AG10803 (cell line): ENCODE measurements at places on chromosomes 2 and 18.
A peak's percentile ranks its signal among the peaks of the same experiment; 100 is the strongest.

GRCh38 chr18:12906773-12907172 lies 22.7 kb upstream of the PTPN2 start:
- no peak for DNase-seq

- DNase-seq: no peak
These were observed 171.9 kb downstream of the PID1 start for GRCh38 chr2:229099231-229099630.

DNA sequence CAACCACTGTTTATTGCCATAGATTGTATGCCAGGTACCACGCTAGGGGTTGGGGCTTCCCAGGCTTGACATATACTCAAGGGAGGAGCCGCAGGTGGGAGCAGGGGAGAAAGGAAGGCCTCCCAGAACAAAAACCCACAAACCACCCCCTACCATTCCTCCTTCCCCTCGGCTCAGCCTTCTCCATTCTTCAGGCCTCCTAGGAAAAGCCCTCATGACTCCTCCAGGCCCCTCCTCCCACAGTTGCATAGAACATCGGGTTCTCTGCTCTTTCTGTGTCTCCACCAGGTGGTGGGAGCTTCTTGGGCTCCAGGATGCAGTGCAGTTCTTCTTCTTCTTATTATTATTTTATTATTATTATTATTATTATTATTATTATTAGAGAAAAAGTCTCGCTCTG lies 80.3 kb downstream of the ZFP36L2 start:
- no peak for DNase-seq

GRCh38 chr2:39625927-39626270 lies 39.8 kb upstream of the TMEM178A start:
- peak; percentile 6 for DNase-seq

DNA sequence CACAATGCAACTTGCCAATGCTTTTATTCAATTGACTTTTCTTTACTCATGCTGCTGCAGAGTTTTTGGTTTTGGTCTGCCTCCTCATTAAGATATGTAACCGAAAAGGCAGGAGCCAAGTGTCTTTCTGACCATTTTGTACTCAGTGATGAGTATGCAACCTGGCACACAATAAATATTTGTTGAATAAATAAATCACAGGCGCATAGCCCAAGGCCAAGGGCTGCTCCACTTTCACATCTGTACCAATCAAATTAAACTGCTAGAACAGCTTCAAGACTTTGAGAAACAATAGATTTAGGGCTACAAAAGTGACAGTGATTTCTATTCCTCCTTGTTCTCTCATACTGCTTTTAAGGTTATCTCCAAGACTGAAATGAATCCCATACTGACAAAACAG lies 828.2 kb downstream of the RNF144A start:
- DNase-seq: peak; percentile 28

DNA sequence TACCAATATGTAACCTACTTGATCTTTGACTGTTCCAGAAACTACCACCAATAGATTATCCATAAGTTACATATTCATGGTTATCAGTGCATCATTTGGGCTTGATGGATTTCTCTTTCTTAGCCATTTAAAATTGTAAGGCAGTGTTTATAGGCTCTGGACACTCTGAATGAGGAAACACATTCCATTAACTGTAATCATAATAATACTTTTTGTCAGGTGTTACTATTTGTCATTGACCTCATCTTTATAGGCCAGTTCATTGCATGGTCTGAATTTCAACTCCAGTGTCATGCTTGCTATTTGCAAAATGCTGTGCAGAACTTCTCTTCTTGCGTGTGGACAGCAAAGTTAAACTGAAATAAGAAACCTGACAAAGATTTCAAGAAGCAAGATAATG lies 1340.2 kb upstream of the ZEB2 start:
- DNase-seq: no peak

GRCh38 chr2:234111523-234111922 lies 61.0 kb downstream of the SPP2 start:
- DNase-seq: peak; percentile 33

DNA sequence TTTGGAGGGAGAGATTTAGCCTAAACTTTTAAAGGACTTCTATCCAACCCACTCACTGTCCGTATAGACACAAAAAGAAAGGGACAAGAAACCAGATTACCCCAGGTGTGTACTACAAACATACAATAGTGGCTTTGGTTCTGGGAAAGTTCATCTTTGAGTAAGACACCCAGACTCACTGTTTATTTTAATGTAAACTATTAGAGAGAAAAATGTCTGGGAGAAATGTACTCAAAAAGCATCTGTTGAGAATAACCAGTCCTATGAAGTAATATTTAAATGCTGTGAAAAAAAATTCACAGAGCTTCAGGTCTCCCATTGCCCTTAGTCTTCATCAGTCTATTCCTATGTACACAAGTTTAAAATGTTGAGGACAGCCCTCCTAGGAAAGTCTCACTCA lies 107.5 kb downstream of the SLC8A1 start:
- DNase-seq: no peak

DNA sequence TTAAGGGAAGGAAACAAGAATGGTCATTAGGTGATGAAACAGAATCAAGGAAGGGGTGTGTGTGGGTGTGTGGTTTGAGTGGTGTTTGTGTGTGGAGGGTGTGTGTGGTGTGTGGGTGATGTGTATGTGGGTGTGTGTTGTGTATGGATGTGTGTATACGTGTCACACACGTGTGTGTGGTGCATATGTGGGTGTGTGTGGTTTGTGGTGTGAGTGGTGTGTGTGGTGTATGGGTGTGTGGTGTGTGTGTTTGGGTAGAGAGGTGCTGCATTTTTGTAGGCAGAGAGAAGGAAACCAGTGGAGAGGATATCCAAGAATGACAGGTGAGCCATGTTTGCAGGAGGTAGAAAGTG lies 1.1 kb upstream of the CEP192 start:
- no peak for DNase-seq

GRCh38 chr2:46229134-46230063 lies 67.8 kb upstream of the EPAS1 start:
- peak; percentile 29 for DNase-seq

DNA sequence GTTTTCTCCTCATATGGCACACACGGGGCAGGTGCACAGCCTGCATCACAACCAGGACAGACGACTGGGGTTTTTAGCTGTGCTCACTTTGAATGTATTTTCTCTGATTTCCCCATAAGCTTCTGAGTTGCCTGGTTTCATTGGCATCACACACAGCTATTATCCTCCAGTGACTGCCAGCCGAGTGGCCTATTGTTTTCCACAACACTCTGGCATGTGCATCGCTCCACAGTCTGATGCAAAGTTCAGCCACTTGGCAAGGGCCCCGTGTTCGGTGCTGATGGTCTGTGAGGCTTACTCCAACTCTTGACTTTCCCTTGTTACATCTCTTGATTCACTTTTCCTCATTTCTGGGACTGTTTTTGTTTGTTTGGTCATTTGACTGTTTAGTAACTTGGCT lies 593.1 kb downstream of the CBLN2 start:
- no peak for DNase-seq

- DNase-seq: peak; percentile 92
These were observed 42.2 kb downstream of the KIDINS220 start for GRCh38 chr2:8794923-8795825.

DNA sequence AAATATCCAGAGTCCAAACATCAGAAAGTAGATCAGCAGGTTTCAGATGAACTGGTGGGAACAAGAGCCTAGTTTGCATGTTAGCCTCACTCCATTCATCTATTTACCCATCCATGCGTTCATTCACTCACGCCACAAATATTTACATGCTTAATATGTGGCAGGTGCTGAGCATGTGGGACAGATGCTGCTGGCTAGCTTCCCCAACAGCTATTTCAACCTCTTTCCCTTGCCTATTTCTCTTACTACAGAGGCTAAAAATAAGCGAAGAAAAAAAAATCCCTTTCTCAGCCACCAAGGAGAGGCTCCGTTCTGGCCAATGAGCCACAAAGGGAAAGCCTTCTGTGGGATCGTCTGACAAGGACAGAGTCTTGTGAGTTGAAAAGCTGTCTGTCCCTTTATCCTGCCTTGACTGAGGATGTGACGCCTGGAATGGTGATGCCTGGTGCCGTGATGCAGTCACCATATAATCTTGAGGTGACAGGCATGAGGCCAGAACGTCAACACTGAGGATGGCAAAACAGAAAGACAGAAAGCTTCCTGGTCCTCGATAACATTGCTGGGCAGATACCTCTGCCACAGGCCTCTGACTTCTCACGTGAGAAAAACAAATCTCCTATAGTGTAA lies 78.2 kb downstream of the KCTD1 start:
- peak; percentile 92 for DNase-seq

GRCh38 chr2:102141970-102142828 lies at the start of gene IL1R1:
TSS of gene IL1R1 (plus strand) at chr2:102142746. CDS start at chr2:102157725, 14,979 bp downstream.
- peak; percentile 81 for DNase-seq

- no peak for DNase-seq
These were observed 277.1 kb downstream of the SOX11 start for GRCh38 chr2:5969303-5969702.

GRCh38 chr2:188878716-188879115 lies 95.5 kb upstream of the COL3A1 start:
- DNase-seq: no peak

- DNase-seq: peak; percentile 16
These were observed 550 bp downstream of the MFSD6 start for GRCh38 chr2:190408538-190409271.

GRCh38 chr2:122843503-122843902 lies 1088.1 kb downstream of the TSN start:
- no peak for DNase-seq

DNA sequence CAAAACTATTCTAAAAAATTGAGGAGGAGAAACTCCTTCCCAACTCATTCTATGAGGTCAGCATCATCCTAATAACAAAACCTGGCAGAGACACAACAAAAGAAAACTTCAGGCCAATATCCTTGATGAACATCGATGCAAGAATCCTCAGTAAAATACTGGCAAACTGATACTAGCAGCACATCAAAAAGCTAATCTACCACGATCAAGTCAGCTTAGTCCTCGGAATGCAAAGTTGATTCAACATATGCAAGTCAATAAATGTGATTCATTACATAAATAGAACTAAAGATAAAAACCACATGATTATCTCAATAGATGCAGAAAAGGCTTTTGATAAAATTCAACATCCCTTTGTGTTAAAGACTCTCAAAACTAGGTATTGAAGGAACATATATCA lies 63.1 kb downstream of the EHBP1 start:
- no peak for DNase-seq

- no peak for DNase-seq
These were observed 3.6 kb downstream of the TLK1 start for GRCh38 chr2:171157109-171157500.

- DNase-seq: no peak
These were observed 91.4 kb downstream of the PPP1R1C start for GRCh38 chr2:182077023-182077422.

DNA sequence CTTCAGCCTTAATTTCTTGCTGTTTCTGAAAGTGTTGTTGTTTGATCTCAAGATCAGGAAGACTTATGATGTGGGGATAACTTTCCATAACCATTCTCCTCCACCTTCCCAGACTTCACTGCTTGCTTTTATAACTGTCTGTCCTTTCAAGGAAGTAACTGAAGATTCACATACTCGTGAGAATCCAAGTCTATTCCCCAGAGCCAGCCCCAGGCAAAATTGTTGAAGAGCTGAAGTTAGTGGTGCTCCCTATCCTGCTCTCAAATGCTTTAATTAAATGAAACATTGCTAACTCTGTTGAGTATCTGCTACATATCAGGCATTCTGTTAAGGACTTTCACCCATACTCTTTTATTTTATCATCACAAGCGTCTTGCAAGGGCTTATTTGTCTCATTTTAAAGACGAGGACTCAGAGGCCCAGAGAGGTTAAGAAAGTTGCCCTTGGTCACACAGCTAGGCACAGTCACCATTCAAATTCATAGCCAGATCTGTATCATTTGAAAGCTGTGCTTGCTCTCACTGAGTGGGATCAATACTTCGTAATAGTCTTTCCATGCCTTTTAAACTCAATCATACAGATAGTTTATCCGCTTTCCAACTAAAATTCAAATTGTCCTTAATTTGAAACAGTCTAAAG lies 189.8 kb upstream of the TCF4 start:
- peak; percentile 29 for DNase-seq

GRCh38 chr2:158101384-158101926 lies at the start of gene UPP2:
TSS of gene UPP2 (plus strand) at chr2:158101876. CDS start at chr2:158102064, 188 bp downstream.
- DNase-seq: no peak

DNA sequence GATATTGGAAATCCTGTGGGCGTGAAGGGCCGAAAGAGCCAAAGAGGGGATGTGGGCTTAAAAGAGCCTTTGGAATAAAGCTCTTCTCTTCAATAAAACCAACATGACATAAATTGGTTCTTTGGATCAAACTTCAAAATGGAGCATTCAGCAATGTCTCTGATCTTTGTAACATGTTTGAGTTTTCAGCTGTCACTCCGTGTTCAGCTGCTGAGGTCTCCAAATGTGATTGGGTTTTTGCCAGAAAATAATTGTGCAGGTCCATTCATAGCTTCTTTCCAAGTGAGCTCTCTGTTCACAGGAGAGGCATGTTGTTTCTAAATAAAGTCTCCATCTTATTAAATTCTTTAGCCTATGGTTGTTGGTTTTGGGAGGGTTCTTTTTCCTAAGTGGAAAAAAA lies 127.6 kb upstream of the CCDC68 start:
- DNase-seq: no peak

GRCh38 chr2:109147405-109147804 lies 18.4 kb downstream of the SH3RF3 start:
- DNase-seq: no peak

- no peak for DNase-seq
These were observed 39.6 kb downstream of the FTCDNL1 start for GRCh38 chr2:199811346-199811745.

GRCh38 chr2:211512806-211513205 lies 956.4 kb downstream of the CPS1 start:
- no peak for DNase-seq

GRCh38 chr2:108587621-108588020 lies 53.4 kb downstream of the LIMS1 start:
- DNase-seq: peak; percentile 58

- DNase-seq: no peak
These were observed 20.4 kb upstream of the IMPA2 start for GRCh38 chr18:11960743-11961380.

DNA sequence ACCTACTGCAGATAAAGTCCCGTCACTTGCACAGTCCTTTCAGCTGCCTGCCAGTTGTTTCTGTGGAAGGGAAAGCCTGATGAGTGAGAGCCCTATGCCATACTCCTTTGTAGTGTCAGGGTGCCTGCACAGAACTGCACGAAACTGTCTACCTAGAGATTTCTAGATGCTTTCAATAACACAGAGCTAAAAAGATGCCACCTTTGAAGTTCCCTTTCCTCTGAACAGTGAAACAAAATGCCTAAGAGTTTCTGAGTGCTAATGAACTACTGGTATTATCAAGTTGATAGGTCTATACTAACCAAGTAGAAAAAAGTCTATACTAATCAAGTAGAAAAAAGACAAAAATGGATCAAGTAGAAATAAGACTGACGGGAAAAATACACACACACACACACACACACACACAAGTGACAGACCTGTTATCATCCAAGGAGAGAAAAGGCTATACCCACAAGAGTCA lies 79.0 kb downstream of the TLK1 start:
- no peak for DNase-seq

DNA sequence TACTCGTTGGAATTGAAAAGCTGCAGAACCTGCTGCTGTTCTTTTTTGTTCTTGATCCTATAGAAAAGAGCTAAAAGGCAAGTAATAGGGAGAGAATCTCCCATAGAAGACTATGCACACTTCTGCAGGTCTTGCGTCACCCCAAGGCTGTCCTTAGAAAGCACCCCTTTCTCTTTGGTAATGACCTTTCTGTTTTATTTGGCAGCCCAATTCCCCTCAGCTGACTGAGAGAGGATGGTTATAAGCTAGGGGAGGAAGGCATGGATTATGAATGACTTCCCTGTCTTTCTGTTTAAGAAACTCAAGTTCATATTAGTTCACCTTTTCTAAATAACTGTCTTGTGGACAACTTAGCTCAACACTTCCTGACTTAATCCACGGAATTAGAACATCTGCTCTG lies 122.9 kb downstream of the TXNL1 start:
- no peak for DNase-seq
